ENCODE measurements at places on chromosomes 6 and 20.

GRCh38 chr6:144319211-144319610 lies 34.1 kb downstream of the UTRN start:
- no peak for DNase-seq

DNA sequence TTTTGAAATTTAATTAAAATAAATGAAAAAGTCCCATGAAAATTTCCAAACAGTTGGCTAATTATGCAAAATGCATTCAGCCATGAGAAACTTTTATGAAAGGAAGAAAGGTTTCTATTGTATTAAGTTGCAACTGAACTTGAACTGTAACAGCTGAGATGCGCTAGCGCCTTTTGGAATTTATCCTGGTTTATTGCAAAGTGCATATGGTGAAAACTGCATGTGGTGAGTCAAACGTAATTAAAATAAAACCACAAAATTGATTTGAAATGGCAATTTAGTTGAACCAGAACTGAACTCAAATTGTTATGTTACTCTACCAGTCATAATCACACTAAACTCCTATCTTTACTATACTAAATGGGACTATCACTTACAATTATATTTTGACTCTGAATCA lies 46.4 kb upstream of the COL21A1 start:
- no peak for DNase-seq

- no peak for DNase-seq
Observed at GRCh38 chr6:122238861-122239260, 160.6 kb upstream of the HSF2 start.

DNA sequence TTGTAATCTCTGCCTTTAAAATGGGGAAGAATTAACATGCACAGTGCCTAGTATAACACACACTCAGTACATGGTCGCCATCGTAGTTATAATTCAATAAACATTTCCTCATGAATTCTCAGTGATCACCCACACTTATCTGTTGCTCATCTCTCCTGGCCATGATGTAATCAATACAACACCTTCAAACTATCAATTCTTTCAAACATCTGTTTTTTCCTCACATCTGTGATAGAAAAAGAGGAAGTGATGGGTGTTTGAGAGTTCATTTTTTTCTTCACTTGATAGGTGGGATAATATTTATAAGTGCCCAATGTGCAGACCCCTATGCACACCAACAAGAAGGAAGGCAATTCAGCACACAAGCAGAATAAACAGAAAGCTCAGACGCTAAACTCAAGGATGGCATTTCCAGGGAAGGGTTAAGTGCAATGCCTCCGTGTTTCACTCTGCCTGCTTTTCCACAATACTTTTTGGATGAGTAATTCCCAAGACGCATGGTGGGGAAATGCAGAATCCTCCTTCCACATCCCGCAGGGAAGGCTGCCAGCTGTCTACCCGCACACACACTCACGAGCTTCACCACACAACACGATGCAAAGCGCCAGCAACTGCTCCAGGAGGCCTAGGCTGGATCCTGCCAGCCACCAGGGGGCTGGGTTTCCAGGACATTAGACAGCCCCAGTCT lies 100.3 kb downstream of the GMPR start:
- no peak for DNase-seq

DNA sequence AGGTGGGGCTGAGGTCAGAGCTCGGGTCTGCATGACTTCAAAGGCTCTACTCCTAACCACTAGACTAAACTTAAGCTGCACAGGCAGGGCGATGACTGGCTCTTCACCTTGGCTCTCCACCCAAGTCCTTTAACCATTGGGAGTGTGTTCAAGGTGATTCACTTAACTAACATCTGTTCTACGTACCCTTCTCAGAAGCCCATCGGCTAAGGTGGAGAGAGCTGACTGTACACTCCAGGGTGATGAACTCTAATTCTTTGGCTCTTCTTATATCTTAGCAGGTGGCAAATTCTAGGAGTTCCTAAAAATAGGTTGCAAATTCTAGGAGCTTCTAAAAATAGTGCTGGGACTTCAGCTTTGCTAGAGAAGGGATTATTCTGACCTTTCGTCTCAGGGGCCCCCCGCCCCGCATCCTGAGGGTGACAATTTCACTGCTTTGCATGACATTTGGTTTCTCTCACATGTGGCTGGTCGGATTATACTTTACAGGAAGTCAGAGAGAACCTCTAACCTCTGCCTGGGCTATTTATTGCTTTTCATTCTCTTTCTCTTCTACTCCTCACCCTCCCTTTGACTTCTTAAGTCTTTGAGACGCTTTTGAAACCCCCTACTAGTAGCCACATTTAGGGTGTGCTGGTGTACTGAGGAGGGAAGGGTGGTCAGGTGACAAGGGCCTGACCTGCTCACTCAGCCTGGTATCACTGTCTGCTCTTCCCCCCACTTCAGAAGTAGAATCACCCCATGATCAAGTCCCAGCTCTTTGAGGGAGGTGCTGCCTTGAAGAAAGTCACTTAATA lies 55.5 kb downstream of the PRDM1 start:
- no peak for DNase-seq

DNA sequence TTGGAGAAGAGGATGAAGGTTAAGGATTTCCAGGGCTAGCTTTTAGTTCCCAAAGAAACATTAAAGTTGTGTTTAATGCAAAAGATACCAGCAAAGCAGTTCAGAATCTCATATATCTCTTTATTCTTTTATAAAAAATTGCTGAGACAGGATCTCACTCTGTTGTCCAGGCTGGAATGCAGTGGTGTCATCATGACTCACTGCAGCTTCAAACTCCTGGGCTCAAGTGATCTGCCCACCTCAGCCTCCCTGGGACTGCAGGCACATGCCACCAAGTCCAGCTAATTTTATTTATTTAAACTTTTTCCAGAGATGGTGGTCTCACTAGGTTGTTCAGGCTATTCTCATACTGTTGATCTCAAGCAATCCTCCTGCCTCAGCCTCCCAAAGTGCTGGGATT lies 41.1 kb upstream of the CAP2 start:
- DNase-seq = no peak

GRCh38 chr6:159446340-159446739 lies 246.7 kb downstream of the SOD2 start:
- no peak for DNase-seq

- no peak for DNase-seq
Observed at GRCh38 chr6:127267646-127268625, 1.3 kb downstream of the RNF146 start.

DNA sequence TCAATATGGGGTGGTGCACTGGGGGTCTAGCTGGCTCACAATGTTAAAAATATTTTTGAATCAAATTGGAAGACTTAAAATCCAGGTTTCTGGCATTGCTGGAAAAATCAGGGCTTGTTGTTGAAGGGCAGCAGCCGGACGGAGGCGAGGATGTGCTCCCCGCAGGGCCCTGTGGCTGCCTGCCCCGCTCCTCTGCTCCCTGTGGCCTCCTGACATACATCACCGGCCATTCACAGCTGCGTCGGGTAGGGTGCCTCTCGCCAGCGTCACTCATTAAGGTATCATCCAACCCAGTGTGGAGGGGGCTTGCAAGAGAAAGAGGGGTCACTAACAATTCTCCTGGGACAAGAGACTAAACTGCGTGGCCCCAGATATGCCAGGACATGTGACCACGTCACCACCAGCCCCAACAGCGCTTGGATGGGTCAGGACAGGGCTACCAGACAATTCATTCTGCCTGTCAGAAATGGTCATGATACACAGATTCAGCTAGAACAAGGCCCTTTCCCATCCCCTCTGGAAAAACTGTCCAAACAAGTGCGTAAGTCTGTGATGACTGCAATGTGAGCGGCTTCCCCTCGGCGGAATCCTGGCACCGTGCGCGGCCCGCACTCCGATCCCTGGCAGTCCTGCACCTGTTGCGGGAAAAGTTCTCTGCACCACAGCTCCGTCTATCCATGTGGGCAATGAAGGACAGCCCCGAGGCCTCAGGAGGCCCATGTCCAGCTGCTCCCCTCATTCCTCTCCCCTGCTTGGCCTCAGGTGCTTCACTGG lies 12.0 kb downstream of the GATA5 start:
- DNase-seq = no peak

DNA sequence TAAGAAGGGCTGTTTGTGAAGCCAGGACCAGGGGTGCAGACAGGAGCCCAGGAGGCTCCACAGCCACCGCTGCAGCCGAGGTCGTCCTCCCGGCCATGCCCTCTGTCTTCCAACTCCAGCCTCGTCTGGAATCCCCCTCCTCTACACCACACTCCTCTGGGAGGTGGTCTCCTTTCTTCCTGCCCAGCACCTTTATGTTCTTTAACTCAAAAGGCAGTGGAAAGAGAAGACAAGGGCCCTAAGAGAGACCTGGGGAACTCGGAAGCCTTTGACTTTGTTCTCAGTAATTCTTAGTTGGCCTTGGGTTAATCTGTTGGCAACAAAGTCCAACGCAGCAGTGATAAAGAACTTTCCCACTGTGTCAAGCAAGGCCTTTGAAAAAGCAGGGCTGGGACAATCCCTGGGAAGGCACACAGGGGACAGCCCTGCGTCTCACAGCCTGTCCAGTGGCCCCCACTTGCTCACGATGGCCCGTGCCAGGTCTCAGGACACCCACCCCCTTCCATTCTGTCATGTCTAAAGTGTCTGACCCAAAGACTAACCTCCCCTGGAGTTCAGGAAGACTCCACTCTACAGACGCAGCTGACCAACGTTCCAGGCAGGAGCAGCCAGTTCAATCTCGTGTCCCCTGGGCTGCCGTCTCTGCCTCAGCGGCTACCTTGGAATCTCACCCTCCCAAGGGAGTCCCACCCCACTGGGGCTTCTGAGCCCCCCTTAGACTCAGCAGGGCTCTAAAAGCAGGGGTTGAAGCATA lies 42.8 kb upstream of the FAM50B start:
- no peak for DNase-seq

DNA sequence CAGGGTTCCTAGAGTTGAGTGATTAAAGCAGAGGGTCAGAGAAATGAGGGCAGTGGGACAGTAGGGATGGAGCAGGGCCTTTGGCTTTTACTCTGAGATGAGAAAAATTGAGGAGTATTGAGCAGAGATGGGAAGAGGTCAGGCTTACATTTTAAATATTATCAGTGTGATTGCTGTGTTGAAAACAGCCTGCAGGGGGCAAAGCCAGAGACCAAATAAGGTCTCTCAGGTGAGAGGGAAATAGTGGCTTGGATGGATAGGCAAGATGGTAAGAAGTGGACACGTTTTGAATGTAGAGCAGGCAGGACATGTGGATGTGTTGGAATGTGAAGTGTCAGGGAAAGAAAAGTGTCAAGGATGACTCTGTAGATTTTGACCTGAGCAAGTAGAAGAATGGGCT lies 105.0 kb upstream of the MAP3K7 start:
- DNase-seq = no peak

- DNase-seq = no peak
Observed at GRCh38 chr20:3224681-3225421, 14.1 kb downstream of the SLC4A11 start.

DNA sequence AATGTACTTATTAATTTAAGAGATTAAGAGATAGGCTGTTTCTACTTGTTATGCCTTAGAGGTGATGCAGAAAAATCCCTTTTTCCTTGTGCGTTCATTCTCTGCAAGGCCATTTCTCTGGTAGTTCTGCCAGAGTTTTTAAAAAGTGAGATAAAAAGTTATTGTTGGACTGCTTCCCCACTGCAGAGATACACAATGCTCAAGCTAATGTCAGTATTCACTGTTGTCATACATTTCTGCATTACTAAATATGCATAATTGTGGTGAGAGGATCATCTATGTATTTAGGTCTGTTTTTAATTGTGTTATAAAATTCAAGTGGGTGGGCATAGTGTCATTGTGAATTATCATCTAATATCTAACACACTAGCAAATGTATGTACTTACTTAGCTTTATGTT lies 600.4 kb downstream of the HTR1B start:
- no peak for DNase-seq

DNA sequence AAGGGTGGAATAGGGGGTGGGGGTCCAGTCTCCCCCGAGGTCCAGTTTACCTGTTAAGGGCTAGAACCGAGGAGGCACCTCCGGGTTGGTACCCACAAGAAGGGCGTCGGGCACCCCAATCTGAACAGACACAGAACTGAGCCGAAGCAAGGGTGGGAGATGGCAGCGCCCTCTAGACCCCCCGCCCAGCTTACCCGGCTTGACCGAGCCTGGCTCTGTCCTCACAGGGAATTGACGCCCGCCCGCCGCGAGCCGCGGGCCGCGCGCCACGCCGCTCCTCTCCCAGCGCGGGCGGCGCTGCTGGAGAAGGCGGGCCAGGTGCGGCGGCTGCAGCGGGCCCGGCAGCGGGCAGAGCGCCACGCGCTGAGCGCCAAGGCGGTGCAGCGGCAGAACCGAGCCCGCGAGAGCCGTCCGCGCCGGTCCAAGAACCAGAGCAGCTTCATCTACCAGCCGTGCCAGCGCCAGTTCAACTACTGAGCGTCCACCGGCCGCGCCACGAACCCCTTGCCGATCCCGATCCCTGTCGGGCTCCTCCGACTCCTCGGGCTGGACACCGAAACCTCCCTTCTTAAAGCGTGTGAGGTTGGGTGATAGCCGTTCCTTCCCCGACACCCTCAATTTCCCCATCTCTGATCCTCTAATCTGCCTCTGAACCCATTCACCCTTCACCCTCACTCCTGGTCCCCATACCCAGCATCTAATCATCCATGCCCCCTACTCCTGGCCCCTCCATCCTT lies 5.9 kb downstream of the TP53INP2 start:
- DNase-seq = peak; percentile 85

- no peak for DNase-seq
Observed at GRCh38 chr6:13180538-13180937, 147.8 kb downstream of the TBC1D7 start.

DNA sequence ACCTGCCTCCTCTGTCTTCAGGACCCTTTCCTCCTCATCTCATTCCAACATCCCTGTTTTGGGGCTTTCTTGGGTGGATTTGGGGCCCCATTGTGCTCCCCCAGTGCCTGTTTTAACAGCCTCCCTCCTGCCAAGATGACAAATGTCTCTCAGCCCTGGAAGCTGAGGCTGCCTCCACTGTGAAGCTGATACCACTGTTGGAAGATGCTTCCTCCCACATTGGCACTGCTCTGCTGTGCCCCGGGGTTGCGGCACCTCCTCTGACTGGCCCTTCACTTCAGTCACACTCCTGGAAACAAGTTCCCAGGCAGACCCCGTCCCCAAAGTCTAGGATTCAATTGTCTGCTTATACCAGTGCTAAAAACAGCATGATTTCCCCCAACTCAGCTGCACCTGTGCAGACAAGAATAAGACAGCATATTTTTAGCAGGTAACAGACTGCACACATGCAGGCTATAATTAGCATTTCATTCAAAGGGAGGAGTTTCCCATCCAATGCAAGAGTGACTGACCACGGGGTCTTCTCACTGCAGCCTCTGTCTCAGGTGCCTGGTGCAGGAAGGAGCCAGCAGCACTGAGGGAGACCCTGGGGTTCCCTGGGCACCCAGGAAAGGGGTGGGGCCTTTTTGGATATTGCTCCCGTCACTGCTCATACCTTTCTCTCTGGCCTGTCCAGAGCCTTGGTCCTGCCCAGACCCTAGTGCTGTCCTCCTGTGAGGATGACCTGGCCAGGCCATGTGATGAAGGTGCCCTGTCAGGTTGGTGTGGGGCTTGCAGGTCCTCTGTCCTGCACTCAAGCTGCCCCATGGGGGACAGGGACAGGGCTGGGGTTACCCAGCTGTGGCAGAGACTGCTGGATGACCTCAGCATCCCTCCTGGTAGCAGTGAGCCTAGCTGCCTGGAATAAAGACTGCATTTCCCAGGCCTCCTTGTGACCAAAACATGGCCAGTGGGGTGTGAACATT lies 31.5 kb upstream of the SULF2 start:
- DNase-seq = no peak
